Kidney (tissue), 22 donors: ENCODE measurements at places on chromosomes 4 and X. TPM values are rescaled to one million over a fixed set of nuclear protein-coding genes. Genes with fewer than 3 reads are reported as not detected.

The CCKAR gene
- polyA plus RNA-seq, result 0.22 TPM

The RENBP gene
- 78.2 TPM for polyA plus RNA-seq

The CXCL1 gene
- polyA plus RNA-seq, result 6.4 TPM

The NAA11 gene
- not detected for polyA plus RNA-seq

The SLC6A8 gene
- 79.7 TPM for polyA plus RNA-seq

The TRAM1L1 gene
- 7.2 TPM for polyA plus RNA-seq
